ENCODE measurements at places on chromosomes 6 and 20.

- DNase-seq, result peak; percentile 80
These were observed at the start of gene BEND6 for GRCh38 chr6:56954403-56955170. BEND6 (plus strand) TSS chr6:56955107; CDS start chr6:56981811, 26,704 bp downstream.

- no peak for DNase-seq
These were observed 699.0 kb downstream of the KHDRBS2 start for GRCh38 chr6:61586934-61587537.

DNA sequence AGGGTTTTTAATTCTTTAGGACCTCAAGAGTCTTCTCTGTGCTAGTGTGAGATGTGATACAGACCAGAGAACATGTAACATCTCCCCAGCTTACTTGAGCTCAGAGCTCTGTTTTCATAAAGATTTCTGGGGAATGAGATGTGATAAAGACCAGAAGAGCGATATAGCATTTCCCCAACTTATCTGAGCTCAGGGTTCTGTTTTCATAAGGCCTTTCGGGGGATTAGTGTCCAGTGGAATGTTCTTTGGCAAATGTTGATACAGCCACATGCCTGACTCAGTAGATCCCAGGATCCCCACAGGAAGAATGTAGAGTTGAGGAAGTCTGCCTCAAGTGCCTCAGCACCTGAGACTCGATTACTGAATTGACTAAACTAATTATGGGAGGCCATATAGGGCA, 18.7 kb upstream of the TOP1 start:
- DNase-seq, result no peak

- DNase-seq, result no peak
These were observed 62.7 kb upstream of the SLC2A12 start for GRCh38 chr6:134114918-134115714.

DNA sequence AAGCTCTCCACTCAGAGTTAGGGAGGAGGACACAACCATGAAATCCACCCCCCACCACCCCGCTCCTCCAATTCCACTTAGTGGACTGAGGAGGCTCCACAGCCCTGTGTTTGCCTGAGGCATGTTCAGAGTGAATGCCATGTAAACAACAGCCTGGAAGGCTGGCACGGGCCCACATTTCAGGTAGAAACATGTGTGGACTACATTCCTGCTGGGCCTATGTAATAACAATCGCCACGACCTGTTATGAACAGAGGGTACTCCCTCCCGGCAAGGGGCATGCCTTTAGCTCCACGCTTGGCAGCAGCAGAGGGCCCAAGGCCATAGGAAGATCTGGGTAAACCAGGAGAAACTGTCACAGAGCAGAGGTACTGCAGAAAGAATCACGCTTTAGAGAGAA, 65.5 kb downstream of the ISM1 start:
- no peak for DNase-seq
